ENCODE measurements at places on chromosomes 6 and 20.
A peak's percentile ranks its signal among the peaks of the same experiment; 100 is the strongest.

- DNase-seq: no peak
Measured at GRCh38 chr6:41283600-41283999, 2.9 kb downstream of the TREM1 start.

DNA sequence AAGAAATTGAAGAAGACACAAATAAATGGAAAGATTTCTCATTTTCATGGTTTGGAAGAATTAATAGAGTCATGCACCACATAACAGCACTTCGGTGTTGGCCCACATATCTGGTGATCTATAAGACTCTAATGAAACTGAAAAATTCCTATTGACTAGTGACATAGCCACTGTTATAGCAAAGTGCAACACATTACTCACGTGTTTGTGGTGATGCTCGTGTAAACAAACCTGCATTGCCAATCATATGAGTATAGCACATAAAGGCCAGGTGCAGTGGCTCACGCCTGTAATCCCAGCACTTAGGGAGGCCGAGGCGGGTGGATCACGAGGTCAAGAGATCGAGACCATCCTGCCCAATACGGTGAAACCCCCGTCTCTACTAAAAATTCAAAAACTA is 84.4 kb upstream of the STMND1 start:
- DNase-seq: no peak

DNA sequence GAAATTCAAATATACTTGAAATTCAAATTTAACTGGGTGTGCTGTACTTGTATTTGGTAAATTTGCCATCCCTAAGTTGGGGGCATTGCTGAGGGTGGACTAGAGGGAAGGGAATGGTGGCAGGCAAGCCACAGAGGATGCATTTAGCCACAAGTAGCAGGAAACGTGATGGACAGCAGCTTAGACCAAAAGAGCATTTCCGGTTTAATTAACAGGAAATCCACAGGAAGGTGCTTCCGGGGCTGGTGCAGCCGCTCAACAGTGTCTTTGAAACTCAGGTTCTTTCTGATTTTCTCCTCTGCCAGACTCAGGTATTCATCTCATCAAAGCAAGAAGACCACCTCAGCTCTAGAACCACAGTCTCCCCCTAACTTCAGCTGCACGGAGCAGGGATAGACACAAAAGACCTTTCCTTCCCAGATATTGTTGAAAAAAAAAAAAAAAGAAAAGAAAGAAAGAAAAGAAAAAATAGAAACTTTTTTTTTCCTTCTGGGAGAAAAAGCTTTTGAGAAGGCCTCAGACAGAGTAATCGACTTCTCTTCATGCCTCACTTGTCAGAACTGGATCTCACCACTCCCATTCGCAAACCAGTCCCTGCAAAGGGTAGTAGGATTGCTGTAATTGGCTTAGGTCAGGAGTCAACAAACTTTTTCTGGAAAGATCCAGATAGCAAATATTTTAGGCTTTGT is 8.0 kb upstream of the BCAS1 start:
- DNase-seq: no peak

DNA sequence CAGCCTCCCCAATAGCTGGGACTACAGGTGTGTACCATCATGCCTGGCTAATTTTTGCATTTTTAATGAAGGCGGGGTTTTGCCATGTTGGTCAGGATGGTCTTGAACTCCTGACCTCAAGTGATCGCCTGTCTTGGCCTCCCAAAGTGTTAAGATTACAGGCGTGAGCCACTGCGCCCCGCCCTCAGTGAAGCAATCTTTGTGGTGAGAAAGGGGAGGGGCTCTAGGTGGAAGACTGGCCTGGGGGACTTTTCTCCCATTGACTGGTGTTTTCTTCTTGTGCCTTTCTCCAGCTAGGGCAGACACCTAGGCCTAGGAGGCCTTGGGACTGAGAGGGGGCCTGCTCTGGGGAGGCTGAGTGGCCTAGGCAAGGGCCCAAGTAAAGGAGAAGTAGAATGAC is 84.1 kb downstream of the DNAAF9 start:
- peak; percentile 15 for DNase-seq

- DNase-seq: no peak
Measured at GRCh38 chr6:3777730-3778461, 26.4 kb upstream of the PXDC1 start.
